ENCODE measurements at places on chromosomes 4 and X. TPM values are rescaled to one million over a fixed set of nuclear protein-coding genes. Genes with fewer than 3 reads are reported as not detected.

Gene SLC6A14
- total RNA-seq = not detected

Gene DMRTC1B
- 0.21 TPM for total RNA-seq

Gene BEND2
- total RNA-seq = not detected

Gene MAGED4
- total RNA-seq = 0.41 TPM

Gene ADRA2C
- 0.35 TPM for total RNA-seq

Gene NALF2
- 0.57 TPM for total RNA-seq

All from activated naive CD4-positive, alpha-beta T cell treated with anti-CD3 and anti-CD28 coated beads, Interleukin-2, amount 50 U/mL, for 72 hours (primary cell).